ENCODE measurements at places on chromosomes 2 and 18.

DNA sequence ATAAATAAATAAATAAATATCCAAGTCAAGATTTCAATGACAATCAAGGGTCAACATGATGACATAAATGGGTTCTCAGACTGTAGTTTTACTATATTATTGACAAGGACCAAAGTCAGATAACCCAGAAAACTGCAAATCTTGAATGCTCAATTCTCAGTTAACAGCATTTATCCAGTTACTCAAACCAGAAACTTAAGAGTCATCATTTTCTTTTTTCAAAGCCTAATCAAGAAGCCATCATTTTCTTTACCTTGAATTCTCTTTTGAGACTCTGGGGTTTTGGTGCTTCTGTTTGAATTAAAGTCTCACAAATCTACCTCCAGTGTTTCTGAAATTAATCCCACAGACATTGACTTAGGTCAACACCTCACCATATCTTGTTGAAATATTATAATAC lies 14.1 kb downstream of the TRMT61B start:
- DNase-seq = no peak

DNA sequence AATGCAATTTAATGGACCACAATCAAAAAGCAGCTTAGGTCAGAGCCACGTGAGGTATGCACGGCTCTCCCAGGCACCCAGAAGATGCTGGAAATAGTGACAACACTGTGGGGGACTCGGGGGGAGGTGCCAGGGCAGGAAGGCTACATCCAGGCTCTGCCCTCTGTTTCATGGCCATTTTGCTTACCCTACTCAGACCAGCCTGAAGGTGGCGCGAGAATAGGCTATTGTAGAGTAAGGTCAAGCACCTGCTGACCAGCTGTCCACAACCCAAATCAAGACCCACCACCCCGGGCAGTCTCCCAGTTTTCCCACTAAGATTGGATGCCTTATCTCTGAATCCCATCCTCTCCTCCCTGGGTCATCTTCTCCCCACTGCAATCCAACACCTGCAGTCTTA lies 115.7 kb downstream of the VIT start:
- peak; percentile 55 for DNase-seq

DNA sequence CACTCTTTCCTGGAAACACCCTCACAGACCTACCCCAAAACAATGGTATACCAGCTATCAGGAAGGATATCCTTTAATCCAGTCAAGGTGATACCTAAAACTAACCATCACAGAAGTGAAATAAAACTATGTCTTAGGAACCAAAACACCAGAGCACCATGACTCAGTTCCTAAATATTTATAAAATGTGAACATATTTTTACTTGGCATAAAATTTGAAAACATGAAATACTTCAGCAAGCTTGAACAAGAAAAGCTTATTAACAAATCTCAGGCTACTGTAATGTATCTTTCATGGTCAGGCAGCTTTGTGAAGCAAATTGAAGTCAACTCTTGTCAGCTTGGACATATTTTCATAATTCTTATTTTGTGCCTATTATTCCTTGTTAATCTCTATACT lies 440.8 kb upstream of the CDH20 start:
- no peak for DNase-seq

- DNase-seq = no peak
These were observed 33.3 kb upstream of the TRAPPC8 start for GRCh38 chr18:31976242-31976641.

DNA sequence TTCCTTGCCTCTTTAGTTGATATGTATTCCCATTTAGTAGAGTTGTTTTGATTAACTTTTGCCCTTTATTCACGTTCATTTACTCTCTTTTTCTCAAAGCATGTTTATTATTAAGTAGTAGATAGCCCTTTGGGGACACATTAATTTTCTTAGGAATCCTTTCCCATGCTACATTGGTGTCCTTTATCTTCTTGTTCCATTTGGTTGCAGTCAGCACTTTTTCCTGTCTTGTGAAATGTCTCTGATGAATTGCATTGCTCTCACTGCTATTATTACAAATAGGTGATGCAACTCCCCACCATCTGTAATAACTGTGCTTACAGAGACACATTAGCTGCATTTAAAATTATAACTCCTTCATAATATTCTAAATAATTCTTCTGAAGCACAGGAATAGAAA lies 428.5 kb upstream of the CNTNAP5 start:
- no peak for DNase-seq

DNA sequence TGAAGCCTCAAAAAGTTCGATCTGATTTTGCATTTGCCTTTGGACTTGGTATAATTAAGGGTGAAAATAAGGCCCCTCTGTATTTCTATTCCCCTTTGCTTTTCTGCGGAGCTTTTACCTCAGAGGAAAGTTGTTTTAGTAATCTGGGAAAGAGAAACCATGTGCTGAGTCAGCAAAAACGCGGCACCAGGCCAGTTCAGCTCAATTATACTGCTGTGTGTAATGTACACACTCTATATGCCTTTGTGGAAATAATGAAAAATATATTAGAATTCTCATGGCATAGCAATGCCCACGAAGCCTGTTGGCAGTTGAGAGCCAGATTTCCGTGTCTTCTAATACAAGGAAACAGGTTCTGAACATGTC lies 161.9 kb upstream of the SIX2 start:
- DNase-seq = no peak

DNA sequence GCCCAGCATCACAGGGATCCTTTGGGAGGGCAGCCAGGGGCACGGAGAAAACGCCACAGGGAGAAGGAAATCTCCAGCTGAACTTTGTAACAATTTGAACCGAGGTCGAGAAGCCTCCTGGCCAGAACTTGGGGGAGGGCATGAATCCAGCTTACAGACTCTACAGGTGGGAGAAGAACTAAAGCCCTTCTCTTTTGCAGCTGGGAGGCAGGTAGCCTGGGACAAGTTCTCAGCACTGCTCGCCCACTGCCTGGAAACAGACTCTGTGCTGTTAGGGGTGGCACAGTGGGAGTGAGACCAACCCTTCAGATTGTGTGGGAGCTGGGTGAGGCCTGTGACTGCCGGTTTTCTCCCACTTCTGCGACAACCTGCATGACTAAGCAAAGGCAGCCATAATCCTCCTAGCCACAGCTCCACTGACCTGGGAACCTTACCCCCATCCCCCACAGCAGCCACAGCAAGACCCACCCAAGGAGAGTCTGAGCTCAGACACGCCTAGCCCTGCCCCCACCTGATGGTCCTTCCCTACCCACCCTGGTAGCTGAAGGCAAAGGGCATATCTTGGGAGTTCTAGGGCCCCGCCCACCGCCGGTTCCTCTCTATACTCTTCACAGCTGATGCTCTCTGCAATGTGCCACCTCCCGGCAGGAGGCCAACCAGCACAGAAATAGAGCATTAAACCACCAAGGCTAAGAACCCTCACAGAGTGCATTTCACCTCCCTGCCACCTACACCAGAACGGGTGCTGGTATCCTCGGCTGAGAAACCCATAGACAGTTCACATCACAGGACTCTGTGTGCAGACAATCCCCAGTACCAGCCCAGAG lies 136.0 kb upstream of the SIX2 start:
- DNase-seq = no peak

DNA sequence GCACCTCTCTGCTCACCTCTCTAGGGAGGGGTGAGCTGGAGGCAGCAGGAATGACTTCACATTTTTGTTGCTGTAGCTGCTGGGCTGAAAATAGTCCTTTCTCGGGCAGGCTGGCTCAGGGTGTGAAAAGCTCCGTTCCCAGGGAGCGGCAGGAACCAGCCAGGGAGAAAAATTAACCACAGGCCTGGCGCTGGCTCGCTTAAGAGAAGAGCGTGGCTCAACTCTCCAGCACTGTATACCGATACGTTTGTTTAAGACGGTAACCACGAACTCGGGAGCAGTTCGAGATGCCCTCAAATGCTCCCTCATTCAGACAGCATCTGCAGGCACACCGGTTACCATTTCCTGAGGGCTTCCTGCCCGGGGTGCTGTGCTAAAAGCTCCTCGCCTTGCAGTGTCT lies 129.6 kb downstream of the CELF4 start:
- no peak for DNase-seq

GRCh38 chr2:20611077-20611843 lies 39.6 kb downstream of the HS1BP3 start:
- DNase-seq = no peak

GRCh38 chr2:74751981-74752851 lies 81.7 kb upstream of the HK2 start:
- DNase-seq = no peak

- DNase-seq = no peak
These were observed 2.3 kb downstream of the SLC3A1 start for GRCh38 chr2:44277541-44277940.

- no peak for DNase-seq
These were observed 4.2 kb upstream of the IL1R1 start for GRCh38 chr2:102138331-102138730.

GRCh38 chr18:79245517-79246001 lies 150.2 kb upstream of the NFATC1 start:
- no peak for DNase-seq

DNA sequence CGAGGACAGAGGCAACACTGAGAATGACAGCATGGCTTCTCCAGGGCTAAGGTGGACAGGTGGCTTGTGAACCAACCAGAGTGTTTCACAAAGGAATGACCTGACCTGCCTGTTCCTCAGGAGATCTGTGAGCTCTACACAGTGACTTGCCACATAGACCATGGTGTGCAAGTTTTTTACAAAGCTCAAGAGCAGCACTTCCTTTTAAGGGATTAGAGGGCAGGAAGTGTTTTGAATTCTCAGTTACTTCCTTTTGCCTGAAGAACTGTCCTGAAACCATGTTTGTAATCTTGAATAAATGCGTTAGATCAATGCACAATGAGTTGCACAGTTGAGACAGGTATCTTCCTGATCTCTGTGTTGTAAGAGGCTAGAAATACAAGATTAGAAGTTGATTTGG lies 421.9 kb downstream of the THSD7B start:
- no peak for DNase-seq

DNA sequence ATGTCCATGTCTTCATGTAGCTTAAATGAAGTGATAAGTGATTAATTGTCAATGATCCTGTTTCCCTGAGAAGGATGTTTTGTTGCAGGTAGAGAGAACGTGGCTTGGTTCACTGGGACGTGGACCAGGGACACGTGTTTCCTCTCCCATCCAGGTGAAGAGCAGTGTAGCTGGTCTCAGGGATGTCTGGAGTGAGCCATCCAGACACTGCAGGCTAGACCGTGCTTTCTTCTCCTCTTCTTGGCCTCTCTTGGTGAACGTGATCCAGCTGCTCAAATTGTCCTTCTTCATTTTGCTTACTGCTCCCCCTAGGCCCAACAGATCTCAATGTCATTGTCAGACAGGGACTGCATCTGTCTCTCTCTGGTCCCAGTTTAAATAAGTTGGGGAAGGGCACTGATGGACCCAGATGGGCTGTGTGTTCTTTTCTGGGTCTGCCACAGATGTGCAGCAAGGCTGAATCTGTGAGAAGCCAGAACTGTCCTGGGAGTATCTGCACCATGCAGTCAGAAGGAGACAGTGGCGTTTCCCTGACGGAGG lies 263.8 kb downstream of the CYRIA start:
- no peak for DNase-seq

- no peak for DNase-seq
These were observed 22.2 kb upstream of the YWHAQ start for GRCh38 chr2:9652898-9653479.

- DNase-seq = no peak
These were observed 58.1 kb upstream of the FOSL2 start for GRCh38 chr2:28334527-28334894.

- DNase-seq = peak; percentile 41
These were observed 90.2 kb downstream of the ZFP36L2 start for GRCh38 chr2:43136011-43136799.

DNA sequence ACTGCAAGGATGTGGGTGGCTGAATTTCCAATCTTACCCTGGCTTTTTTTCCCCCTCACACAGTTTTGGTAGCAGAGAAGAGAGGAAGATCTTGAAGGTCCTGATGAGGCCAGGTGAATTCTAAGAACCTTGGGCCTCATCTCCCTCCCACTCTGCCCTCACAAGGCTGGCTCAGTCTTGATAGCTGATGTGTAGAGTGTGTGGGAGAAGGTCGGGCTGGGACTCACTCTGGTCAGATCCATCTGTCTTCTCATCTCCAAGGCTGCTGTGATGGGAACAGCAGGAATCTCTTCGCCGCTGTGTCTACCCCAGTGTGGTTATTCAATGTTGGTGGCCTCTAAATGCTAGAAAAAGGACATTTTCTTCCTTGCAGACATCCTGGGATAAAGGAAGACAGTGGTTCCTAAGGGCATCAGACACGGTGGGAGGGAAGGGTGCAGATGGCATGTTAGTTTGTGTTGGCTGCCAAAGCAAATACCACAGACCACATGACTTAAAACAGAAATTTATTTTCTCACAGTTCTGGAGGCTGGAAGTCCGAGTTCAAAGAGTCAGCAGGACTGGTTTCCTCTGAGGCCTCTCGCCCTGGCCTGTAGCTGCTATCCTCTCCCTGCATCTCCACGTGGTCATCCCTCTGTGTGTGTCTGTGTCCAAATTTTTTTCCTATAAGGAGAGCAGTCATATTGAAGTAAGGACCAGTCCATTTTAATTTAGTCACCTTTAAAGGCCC lies 37.6 kb upstream of the MGAT4A start:
- no peak for DNase-seq

DNA sequence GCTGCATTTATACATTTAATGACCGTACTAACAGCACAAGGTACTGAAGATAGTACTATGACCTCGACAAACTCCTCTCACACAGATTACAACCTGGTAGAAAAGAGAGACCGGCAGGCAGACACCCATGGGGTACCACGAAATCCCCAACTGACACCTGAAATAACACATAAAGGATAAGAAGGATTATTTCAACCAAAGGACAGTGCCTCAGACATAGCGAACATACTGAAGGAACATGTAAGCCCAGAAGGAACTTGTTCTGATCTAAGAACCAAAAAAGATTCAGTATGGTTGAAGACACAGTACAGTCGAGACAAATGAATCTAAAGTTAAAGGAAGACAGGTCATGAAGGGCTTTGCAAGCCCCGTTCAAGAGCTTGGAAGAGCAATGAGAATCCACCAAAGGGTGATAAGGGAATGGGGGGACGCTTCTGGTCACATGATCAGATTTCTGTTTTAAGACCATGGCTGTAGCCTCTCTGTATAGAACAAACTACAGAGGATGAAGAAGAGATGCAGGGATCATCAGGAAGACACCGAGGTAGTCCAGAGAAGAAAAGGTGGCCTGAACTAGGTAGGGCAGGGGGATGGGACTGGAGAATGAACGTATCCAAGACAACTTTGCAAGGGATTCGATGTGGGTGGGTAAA lies 902 bp downstream of the MCFD2 start:
- no peak for DNase-seq

- no peak for DNase-seq
These were observed 2010.0 kb upstream of the PIK3C3 start for GRCh38 chr18:39945076-39945475.

DNA sequence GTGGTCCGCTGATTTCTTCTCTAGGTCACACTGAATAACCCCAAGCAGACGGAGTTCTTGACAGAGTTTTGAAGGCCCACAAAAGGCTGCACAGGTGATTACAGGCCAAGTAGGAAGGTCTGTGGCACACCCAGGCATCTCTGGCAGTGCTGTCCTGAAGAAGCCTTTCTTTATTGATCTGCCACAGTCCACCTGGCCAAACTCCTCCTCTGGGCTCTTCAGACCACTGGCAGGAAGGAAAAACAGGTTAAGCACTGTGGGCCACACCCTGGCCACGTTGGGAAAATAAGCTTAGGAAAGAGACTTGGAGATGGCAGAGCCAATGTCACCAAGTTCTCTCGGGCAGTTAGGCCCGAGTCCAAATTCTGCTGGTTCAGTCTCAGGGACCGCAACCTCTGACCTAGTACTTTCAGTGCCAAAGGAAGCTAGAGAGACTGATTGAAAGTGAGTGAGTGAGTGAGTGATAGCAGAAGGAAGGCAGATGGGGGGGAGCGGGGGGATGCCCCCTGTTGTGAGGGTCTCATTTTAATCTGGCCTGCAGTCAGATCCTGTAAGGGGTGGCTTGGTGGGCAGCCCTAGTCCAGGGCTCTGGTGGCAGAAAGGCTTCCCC lies 102.9 kb downstream of the TGFA start:
- DNase-seq = peak; percentile 27
